ENCODE measurements at places on chromosomes 13 and 19.

GRCh38 chr13:108769213-108770070, 140.0 kb downstream of the MYO16 start:
- DNase-seq, result no peak

- peak; percentile 13 for DNase-seq
Measured at GRCh38 chr13:26558074-26558805, 757 bp downstream of the WASF3 start.

DNA sequence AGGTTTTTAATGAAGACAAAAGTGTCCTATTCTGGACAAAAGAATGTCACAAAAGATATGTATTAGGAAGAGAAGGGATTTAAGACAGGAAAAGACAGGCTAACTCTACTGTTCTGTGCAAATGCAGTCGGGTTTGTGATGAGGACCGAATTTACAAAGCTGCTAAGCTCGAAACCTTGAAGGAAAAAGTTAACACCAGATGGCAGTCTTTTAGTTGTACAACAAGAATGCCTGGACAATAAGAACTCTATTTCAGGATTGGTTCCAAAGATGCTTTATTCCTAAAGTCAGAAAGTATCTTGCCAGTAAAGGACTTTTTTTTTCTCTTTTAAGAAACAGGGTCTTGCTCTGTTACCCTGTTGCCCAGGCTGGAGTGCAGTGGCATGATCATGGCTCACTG, 51.1 kb downstream of the HS6ST3 start:
- DNase-seq, result peak; percentile 2

- DNase-seq, result no peak
Measured at GRCh38 chr13:25869941-25870340, 181.9 kb downstream of the SHISA2 start.

DNA sequence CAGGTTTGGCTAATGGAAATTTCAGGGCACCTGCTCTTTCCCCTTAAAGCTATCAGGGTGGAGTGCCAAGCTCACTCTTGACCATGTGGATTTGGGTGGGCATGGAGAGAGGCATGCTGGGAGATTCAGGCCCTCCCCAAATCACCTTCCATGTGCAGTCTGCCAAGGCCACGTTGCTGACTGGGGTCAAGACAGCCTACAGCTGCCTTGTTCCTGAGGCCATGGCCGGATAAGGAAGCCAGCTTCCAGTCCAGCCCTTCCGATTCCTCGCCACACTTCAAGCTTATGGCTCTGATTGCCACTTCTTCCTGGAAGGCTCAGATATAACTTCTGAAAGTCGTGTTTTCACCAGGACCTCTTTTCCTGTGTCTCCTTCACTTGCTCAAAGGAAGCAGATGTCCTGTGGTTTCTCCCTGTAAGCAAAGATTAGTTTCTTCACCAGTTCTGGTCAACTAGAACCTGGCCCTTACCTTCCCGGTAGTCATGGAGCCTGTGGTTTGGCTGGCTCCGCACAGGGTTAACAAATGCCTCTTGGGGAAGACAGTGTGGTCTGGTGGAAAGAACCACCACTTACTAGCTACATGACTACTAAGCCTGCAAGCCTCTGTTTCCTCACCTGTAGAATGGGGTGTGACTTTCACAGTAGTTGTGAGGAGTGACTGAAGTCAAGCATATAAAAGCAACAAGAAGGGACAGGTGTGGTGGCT, 16.1 kb upstream of the TPT1 start:
- DNase-seq, result no peak

DNA sequence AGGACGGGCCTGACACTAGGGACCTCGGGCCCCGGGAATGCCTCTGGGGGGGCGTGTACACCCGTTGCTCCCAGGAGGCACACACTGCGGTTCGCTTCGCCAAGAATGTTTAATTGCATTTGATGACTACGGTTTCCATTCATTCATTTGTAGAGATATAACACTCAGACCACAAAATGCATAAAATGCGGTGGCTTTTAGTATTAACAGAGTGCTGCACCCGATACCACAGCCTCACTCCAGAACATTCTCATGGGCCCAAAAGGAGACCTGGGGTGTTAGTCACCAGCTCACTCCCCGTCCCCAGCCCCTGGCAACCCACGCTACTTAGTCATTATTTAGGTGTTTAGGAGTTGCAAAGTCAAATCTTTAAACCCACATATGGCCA, 21.8 kb downstream of the HCN2 start:
- DNase-seq, result peak; percentile 99

- DNase-seq, result no peak
Measured at GRCh38 chr19:5590151-5590864, 22.6 kb upstream of the TINCR start.

DNA sequence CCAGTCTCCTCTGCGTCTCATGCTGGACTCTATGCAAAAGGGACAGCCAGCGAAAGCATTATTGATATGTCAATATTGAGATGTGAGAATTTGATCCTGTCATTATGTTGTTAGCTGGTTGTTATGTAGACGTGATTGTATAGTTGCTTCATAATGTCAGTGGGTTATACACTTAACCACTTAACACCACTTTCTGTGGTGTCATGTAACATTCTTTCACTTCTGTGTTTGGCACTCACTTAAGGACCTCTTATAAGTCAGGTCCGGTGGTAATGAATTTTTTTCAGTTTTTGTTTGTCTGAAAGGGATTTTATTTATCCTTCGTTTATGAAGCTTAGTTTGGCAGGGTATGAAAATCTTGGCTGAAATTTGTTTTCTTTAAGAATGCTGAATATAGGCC, 7.1 kb upstream of the SIGLEC7 start:
- no peak for DNase-seq

DNA sequence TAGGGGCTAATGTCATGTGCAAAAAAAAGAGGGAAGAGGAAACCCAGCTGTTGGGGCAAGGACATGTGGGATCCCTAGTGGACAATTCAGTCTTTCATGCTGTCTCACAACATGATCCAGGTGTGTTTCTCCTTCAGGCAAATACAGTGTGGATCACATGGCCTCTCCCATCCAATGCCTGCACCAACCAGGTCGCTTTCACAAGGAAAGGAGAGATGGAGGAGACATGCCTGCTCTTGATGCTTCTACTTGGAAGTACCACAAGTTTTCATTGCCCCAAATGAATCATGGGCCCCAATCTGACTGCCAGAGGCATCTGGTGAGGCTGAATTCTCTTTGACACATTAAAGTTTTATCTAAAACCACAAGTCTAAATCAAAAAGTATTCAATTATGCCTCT, 82.1 kb downstream of the DLEU7 start:
- no peak for DNase-seq

DNA sequence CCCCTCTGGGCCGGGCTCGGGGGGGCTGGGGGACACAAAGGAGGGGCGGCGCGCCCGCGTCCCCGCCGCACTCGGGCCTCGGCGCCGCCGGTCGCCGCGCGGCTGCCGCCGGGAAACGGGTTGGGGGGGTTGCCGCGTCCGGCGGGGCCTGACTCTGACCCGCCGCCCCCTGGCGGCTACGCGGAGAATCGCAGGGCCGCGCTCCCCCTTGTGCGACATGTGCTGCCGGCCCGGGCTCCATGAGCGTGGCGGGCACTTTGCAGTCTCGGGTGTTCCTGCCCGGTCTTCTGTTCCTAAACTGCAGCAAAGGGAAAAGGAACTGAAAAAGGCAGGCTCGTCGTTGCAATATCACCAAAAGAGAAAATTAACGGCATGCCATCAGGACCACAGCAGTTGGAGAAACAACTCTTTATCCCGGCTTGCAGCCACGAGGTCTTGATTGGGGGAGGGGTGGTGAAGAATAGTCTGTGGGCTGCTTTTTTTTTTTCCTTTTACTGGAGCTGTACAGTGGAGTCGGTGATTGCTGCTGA, 1.5 kb downstream of the MIR17HG start:
- peak; percentile 86 for DNase-seq

GRCh38 chr19:54317108-54317964, 4.4 kb upstream of the LILRA5 start:
- DNase-seq, result no peak

DNA sequence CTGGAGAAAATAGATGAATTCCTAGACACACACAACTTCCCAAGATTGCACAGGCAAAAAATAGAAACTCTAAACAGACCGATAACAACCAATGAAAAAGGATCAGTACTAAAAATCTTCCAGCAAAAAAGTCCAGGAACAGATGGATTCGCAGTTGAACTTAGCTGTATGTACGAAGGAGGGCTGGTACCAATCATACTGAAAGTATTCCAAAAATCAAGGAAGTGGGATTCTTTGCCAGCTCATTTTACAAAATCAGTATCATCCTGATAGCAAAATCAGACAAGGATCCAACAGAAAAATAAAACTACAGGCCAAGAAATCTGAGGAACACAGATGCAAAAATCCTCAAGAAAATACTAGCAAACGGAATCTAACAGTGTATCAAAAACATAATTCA, 6.5 kb upstream of the LILRB2 start:
- DNase-seq, result peak; percentile 73

DNA sequence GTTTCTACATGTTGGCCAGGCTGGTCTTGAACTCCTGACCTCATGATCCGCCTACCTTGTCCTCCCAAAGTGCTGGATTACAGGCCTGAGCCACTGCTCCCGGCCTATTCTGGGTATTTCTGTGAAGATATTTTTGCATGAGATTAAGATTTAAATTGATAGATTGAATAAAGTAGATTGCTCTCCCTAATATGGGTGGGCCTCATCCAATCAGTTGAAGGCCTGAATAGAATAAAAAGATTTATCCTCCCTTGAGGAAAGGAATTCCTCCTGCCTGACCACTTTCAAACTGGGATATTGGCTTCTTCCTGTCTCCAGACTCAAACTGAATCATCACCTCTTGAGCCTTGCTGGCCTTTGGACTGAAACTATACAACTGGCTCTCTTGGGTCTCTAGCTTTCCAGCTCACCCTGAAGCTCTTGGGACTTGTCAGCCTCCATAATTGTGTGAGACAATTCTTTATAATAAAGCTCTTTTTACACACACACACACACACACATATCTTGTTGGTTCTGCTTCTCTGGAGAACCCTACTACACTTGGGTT, 36.1 kb upstream of the CXCL17 start:
- no peak for DNase-seq

DNA sequence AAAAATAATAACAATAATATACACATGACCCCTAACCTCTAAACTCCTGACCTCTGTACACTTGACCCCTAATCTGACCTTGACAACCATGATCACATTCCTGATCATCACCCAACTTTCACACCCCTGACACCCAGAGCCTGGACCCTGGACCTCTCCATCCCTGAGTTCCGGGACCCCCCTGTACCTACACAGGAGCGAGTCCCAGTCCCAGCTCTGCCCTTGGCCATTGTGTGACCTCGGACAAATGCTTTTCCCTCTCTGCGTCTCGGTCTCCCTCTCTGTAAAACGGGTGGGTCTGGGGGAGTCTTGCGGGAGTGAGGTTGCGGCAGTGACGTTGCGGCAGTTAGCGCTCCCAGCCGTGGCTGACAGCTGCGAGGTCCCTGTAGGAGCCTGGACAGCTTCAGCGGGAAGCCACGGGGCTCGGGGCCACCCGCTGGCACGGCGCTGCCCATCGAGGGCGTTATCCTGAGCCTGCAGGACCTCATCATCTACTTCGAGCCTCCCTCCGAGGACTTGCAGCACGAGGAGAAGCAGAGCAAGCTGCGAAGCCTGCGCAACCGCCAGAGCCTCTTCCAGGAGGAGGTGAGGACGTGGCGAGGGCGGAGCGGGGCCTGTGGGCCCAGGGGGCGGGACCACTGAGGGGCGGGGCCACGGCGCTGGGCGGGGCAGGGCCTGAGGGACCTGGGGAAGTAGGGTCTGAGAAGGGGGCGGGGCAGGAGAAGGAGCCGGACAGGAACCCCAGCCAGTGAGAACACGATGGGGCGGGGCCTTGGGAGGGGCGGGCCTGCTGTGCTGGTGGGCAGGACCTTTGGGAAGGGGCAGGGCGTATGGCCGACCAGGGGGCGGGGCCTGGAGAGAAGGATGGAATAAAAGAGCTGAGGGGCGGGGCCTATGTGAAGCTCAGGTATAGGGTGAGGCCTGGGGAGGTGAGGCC, 19.2 kb downstream of the RYR1 start:
- DNase-seq, result no peak

- DNase-seq, result no peak
Measured at GRCh38 chr13:44693156-44693764, 117.1 kb upstream of the TSC22D1 start.

GRCh38 chr13:71540098-71540497, 326.9 kb downstream of the DACH1 start:
- no peak for DNase-seq

DNA sequence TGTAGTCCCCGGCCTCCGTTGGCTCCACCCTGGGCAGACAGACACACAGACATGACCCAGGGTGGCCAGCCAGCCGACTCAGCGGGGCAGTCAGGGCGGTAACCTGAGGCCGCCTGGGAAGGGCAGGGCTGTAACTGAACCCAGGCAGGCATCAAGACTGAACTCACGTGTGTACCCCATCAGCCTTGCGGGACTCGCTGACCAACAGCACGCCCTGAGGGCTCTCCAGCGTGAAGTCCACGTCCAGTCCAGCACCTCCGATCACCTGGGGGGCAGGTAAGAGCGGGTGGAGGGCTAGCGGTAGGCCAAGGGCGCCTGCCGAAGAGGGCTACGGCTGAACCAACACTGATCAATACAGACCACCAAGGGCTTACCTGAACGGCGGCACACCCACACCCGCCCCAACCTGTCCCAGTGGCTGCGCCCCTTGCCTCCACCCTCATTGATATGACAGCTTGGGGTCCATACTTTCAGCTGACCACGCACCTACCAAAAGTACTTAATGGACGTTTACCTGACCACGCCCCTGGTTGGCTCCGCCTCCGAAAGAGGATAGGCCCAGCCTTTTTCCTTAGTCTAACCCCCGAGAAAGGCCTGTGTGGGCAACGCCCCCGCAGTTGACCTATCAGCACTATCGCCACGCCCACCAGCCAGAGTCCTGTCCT, 791 bp downstream of the TMED1 start:
- no peak for DNase-seq

DNA sequence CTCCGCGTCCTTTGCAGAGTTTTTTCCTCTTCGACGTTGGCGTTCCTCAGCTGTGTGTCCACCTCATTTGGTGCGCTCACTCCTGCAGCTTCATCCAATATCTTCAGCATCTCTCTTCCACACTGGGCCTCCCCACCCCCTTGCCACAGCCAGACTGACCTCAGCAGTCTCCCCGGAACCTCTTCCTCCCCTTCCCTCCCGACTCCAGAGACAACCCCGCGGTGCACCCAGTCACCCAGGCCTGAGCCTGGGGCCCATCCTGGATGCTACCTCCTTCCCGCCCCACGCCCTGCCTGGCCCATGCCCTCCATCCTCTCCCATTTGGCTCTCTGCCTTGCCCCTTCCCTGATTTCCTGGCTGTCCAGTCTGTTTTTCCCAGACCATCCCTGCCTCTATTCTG, 8.1 kb upstream of the C5AR2 start:
- no peak for DNase-seq

Measured in fibroblast of skin of right biceps (primary cell).